ENCODE measurements at places on chromosomes 3 and 15.
A peak's percentile ranks its signal among the peaks of the same experiment; 100 is the strongest.

- DNase-seq, result no peak
Observed at GRCh38 chr3:46859001-46859710, 4.1 kb downstream of the MYL3 start.

DNA sequence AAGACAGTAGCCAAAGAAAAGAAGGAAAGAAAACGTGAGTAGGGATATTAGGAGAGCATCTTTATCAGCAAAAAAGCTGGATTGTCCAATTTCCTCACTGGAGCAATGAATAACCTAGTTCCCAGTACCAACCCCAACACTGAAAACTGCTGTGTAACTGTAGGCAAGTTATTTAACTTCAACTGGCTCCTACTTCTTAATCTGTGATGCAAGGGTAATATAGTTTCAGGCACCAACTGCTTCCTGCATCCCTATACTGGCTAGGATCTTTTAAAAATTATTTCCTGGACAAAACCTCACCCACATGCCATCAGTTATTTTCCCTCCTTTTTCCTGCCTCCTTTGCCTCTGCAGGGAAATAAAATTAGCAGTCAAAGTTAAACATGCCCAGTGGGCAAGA, 59.6 kb downstream of the ZBTB20 start:
- DNase-seq, result no peak

DNA sequence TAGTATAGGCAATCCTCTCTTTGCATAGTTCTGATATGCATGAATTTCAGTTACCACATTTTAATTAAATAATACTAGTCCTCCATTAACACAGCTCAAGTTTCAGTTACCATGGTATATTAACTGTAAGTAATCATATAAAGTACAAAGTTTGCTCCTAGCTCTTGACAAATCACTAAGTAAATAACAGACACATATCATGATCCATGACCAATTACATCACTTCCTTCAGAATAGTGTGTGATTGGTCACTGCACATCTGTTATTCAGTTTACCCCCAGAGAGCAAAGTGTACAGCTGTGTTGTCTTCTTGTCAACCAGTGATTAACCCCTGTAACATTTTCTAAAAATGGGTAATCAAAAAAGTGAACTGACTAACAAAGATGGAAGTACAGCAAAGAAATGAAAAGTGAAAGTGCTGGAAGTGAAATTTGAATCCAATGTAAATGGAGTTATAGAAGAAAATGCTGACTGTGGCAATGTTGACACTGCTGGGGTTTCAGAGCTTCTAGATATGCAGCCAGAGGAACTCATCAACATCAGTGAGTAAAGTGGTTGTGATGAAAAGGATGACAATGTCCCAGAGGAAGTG, 30.2 kb upstream of the LEKR1 start:
- DNase-seq, result no peak

GRCh38 chr3:79183496-79183895, 584.3 kb downstream of the ROBO1 start:
- DNase-seq, result peak; percentile 78

- no peak for DNase-seq
Observed at GRCh38 chr3:120088622-120089021, 5.6 kb downstream of the GSK3B start.

GRCh38 chr3:134677196-134677986, 26.6 kb upstream of the KY start:
- DNase-seq, result no peak

DNA sequence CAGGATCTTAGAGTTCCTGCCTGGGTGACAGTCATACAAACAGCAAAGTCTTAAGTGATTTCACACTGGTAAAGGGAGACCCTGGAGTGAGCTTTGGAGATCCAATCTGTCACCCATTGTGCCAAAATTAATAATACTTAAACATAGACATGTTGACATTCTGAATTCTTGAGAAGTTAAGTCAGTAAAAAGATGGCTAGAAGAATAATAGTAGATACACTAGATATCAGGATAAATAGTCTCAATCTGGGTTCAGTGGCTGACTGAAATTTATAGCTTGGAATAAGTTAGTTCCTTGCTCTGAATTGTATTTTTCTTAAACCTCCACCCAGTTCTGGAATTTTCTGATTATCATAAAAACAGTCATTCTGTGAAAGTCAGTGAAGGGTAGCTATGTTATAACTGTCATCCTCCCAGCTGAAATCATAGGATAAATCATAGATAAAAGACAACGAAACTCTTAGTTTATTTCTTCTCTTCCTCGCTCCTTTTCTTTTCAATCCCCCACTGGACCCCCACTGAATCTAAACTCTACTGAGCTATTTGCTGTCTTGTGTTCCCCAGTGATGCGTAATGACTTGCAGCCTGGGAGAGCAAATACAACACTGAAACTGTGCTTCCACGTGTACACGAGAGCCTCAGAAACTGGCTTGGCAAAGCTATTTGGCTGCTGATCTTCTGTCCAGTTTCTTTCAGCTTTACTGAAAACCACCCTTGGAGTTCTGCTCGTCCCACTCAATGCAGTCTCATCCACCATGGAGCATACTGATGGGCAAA, 175.4 kb upstream of the TP63 start:
- DNase-seq, result no peak

DNA sequence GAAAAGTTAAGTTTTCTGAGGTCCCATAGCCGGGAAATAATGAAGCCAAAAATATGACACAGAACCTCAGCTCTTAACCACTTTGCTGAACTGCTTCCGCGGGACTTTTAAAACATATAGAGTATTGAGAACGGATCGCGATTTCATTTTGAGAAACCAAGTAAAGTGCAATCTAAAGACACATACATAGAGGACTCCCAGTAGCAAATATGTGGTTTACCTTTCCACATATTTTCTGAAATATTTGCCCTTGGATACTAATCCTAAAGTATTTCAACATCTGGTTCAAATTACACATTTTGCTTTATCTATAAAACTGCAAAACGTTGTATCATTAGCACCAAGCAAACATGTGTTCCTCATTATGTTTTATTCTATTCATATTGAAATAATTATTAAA, 776.5 kb downstream of the ROBO2 start:
- no peak for DNase-seq

- no peak for DNase-seq
Observed at GRCh38 chr3:46021516-46021915, 5.8 kb downstream of the XCR1 start.

- DNase-seq, result no peak
Observed at GRCh38 chr15:37014566-37014965, 85.8 kb downstream of the MEIS2 start.

- DNase-seq, result peak; percentile 35
Observed at GRCh38 chr3:111762537-111762936, 96.5 kb upstream of the PHLDB2 start.

- peak; percentile 53 for DNase-seq
Observed at GRCh38 chr3:45790596-45790995, 5.7 kb downstream of the SLC6A20 start.

DNA sequence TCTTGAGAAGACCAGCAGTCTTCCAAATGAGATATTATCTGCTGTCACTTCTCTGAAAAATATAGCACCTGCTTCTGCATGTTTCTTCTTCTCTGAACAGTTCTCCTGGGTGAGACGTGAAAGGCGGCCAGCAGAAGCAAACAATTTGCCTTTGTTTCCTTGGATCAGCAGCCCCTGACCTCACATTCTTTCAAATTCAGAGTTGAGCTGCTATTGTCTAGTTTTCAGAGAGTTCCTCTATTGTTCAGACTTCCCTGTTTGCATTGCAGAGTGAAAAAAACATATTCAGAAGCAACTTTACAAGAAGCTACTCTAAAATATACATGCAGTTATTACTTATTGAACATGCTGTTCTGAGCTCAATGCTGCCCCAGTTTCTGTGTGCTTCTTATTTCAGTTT, 653.6 kb downstream of the NAALADL2 start:
- no peak for DNase-seq

DNA sequence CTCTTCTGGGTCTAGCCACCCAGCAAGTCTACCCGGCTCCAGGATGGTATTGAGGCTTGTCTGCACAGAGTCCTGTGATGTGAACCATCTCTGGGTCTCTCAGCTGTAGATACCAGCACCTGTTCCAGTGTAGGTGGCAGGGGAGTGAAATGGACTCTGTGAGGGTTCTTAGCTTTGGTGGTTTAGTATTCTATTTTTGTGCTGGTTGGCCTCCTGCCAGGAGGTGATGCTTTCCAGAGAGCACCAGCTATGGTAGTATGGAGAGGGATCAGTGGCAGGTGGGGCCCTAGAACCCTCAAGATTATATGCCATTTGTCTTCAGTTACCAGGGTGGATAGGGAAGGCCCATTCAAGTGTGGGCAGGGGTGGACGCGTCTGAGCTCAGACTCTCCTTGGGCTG, 283.4 kb upstream of the LYSMD4 start:
- DNase-seq, result no peak

GRCh38 chr15:53193149-53193548, 403.0 kb upstream of the ONECUT1 start:
- no peak for DNase-seq

- DNase-seq, result no peak
Observed at GRCh38 chr15:78290222-78290621, 9.2 kb downstream of the SKIC8 start.

Data from NCI-H2171 treated with DMSO at 0.1 percent for 48 hours (cell line).